NCI-H1436 (cell line): ENCODE measurements at places on chromosomes 12 and 14.

DNA sequence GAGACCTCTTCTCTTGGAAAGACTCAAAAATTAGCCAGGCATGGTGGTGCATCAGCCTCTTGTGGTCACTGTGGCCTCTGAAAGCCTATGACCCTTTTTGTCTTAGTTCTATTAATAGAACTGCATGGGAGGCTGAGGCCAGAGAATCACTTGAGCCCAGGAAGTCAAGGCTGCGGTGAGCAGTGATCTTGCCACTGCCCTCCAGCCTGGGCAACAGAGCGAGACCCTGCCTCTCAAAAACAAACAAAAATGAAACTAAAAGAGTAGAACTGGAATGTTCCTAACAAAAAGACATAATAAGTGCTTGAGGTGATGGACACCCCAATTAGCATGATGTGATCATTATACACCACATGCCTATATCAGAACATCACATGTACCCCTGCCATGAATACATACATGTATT is 197.0 kb upstream of the EEA1 start:
- DNase-seq = no peak

GRCh38 chr12:6346235-6346832 is 4.5 kb upstream of the TNFRSF1A start:
- DNase-seq = no peak

DNA sequence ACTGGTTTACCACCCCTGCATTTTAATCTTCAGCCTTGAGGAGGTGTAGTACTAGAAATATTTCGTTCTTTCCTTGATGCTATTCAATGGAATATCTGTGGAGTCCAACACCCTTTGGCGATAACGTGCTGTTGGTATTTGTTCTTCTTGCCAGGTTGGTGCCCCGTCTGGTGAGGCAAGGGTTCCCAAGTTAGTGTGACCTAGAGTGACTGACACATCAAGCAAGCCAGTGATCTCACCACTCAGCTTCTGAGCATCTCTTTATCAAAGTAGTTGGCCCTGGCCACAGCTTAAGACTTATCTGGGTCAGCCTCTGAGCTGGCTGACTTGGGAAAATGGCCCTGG is 60.2 kb downstream of the PLXNC1 start:
- no peak for DNase-seq

DNA sequence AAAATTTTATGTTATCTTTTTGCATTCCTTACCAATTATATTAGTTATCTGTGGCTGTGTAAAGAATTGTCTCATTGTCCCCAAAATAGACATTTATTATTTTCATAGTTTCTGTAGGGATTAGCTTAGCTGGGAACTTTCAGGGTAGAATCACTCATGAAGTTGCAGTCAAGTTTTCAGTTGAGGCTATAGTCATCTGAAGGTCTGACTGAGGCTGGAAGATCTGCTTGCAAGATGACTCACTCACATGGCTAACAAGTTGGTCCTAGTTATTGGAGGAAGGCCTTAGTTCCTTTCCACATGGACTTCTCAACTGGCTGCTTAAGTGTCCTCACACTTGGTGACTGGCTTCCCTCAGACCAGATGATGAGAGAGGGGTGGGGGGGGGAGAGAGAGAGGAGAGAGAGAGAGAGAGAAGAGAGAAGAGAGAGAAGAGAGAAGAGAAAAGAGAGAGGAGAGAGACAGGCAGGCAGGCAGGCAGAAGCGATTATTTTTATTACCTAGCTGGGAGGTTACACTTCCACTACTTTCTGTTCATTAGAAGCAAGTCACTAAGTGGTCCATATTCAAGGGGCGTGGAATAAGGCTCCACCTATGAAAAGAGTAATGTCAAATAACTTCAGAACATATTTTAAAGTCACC is 6.4 kb downstream of the AP5M1 start:
- DNase-seq = no peak

DNA sequence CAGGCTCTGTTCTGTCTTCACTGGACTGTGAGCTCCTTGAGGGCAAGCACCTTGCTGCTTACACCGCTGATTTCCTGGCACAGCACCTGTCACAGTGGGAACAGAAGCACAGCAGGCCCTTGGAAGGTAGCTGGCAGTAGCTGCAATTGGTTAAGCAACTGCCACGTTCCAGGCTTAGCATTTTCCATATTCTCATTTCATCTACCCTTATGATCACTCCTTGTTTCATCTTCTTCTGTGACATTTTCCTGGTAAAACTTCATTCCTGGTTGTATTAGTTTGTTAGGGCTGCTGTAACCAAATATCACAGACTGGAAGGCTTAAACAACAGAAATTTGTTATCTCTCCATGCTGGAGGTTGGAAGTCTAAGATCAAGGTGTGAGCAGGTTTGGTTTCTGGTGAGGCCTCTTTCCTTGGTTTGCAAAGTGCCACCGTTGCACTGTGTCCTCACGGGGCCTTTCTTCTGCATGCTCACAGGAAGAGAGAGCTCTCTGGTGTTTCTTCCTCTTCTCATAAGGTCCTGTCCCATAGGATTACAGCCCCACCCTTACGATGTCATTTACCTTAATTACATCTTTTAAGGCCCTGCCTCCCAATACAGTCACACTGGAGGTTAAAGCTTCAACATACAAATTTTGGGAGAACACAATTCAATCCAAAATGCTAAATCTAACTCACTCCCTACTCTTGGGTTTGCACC is 121.7 kb upstream of the CPSF6 start:
- no peak for DNase-seq

DNA sequence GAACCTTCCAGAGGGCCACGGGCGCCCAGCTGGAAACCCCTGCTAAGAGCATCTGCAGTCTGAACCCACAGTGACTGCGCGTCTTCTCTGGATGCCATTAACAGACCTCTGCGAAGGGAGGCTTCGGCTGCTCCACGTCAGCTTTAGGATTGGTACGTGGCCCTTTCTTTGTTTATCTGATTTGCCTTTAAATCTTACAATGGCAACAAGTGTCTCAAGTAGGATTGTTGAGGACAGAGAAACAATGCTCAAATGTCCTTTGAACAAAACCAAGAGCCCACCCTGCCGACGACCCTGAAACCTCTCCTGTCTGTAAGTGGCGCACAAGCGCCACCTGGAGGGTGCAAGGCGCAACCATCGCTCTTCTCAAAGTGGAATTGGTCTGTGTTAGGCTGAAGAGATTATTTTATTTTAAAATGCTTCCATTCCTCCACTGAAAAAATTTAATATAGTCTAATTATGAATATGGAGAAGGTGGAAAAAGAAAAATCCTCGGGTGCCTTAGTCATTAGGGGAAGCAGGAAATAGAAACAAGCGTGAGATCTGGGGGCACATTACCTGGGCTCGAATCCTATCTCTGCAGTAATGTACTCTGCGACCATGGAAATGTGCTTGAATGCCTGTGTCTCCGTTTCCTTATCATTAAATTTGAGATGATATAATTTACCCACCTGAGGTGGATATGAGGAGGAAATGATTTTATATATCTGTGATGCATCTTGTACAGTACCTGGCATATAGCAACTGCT is 82.6 kb upstream of the PTPRB start:
- DNase-seq = peak; percentile 36

- peak; percentile 53 for DNase-seq
Observed at GRCh38 chr12:128387811-128388422, 120.9 kb downstream of the TMEM132C start.

- no peak for DNase-seq
Observed at GRCh38 chr12:122090759-122091515, 12.4 kb downstream of the MLXIP start.

DNA sequence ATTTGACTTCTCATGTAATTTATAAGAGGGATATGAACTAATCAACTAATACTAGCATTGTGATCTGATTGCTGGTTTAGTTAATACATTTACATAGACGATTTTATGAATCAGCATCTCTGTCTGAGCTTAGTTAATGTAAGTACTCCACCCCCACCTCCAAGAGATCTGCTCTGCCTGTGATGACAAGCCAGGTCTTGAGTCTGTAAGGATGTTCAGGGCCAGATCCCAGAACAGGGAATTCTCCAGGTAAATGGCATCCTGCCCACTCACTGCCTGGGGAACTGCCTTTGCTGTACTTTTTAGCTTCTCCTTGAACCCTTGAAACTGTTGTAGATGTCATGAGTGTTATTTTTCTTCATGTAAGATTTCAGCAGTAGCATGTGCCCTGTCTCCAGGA is 289.8 kb downstream of the RGS6 start:
- no peak for DNase-seq

GRCh38 chr12:42786400-42787148 is 197.0 kb upstream of the PRICKLE1 start:
- no peak for DNase-seq

DNA sequence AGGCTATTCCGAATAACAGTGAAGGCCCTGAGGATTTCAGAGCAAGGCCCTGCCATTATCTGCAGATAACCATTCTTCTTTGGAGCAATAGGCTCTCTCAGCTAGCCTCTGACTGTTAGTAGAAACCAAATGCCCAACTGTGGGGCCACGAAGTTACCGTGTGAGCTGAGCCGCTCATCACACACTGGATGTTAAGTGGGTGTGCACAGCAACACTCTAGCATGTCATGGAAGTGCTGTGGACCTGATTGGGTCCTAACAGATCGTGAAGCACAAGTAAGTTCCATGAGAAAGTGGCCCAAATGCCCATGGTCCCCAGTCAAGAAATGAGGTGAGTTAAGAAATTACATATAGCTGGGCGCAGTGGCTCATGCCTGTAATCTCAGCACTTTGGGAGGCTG is 190.4 kb downstream of the ALG10 start:
- no peak for DNase-seq

GRCh38 chr12:76719171-76720041 is 44.5 kb upstream of the ZDHHC17 start:
- DNase-seq = no peak

DNA sequence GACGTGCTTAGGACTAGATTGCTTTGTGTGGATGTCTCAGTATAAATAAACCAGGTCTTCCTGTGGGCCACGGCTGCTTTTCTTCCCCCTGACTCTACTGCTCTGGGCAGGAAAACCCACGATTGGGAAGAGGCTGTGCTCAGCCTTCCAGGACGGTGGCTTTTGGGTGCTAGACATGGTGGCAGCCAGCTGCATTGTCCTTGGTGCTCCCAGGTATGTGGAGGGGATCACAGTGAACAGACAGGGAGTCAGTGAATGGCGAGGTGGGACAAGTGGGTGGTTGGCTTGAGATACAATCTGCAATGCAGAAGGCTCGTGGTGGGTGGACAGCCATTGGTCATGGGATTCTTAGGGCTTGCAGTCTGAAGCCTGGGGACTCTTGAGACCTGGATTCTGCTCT is 366.3 kb downstream of the AACS start:
- no peak for DNase-seq

DNA sequence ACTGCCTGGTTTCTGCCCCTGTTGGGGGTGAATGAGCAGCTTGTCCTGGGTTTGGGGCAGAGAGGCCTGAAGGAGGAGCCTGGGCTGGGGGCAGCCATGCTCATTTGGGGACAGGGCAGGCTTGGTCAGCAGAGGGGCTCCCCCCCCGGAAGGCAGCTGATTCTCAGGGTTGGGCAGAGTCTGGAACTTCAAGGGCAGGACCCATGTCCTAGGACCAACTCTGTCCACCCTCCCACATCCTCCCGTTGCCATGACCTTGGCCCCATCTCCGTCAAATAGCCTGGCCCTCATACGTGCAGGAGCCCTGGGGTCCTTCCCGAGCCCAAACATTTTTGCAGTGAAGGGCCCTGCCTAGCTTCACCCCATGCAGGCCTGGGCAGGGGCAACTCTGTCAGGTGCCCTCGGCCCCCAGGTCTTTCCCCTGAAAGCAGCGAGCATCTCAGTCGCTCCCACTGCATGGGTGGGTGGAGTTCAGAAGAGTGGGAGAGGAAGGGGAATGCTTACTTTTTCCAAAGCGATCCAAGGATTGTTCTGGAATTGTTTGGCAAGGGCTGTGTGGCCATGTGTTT is 32.6 kb downstream of the TNFAIP2 start:
- DNase-seq = no peak

- DNase-seq = no peak
Observed at GRCh38 chr14:96077983-96078624, 38.9 kb downstream of the C14orf132 start.

DNA sequence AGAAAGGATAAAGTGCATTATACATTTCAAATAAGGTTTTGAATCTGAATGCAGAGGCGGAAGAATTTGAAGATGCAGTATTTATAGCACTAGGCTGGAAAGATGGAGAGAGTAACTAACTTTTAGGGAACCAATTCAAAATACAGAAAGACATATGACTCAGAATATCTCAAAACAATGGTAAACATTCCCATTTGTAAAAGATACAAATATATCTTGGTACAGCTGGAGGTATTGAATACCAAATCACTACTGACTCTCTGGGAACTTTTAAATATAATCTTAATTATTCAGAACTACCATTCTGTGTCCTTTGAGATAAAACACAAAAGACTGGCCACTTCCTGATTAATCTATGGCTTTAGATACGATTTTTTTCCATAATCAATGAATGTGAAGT is 5.1 kb downstream of the CD69 start:
- no peak for DNase-seq

GRCh38 chr12:25959071-25959961 is 834 bp downstream of the RASSF8 start:
- no peak for DNase-seq

DNA sequence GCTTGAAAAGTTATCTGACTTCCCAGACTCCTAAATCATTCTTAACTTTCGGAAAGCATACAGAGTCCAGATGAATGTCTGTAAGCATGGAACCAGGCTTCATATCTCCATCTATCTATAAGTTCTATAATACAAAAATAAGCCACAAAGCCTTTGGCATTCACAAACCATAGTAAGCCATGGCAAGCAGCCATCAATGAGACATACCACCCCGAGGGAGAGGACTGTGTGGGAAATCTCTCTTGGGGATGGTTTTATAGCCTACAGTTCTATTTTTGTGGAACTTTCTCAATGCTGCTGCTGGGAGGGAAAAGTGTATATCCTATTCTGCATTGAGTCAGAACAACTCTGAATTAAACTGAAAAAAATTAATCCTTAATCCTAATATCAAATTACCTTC is 20.4 kb downstream of the EGLN3 start:
- no peak for DNase-seq

GRCh38 chr14:87617079-87617478 is 375.9 kb downstream of the GALC start:
- no peak for DNase-seq

DNA sequence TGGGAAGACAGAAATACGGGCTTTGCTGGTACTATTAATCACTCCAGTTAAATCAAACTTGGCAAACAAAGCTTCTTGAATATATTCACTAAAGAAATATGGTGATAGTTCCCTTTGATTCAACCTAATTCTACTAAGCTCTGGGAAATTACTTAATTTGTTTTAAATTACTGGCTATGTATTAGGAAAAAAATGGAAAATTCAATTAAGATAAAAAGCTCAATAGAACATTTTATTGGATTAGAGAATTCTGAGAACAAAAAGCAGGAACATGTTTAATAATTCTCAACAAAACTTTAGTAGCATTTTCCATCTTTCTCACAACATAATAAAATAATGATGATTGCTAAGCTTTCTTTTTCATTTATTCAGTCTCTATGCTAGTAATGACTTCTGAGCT is 30.2 kb downstream of the BDKRB1 start:
- DNase-seq = no peak

DNA sequence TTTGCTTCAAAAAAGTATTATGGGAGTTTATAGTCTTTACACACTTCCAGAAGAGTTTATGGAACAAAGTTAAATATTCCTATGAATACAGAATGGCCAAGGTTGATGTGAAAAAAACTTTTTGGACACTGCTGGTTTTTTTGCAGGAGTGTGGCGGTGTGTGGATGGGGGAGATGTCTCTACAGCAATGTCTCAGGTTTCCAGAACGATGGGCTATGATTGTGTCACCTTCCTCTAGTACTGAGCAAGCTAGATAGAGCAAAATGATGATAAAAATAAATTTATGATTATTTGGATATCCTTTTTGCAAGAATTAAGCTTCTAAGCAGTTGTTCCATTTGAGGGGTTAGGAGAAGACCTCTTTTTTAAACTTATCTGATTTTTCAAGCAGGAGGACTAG is 37.9 kb downstream of the FBXO34 start:
- no peak for DNase-seq
